Upper lobe of left lung (tissue), 6 donors: ENCODE measurements at places on chromosomes 4 and X. TPM values are rescaled to one million over a fixed set of nuclear protein-coding genes. Genes with fewer than 3 reads are reported as not detected.

DNA sequence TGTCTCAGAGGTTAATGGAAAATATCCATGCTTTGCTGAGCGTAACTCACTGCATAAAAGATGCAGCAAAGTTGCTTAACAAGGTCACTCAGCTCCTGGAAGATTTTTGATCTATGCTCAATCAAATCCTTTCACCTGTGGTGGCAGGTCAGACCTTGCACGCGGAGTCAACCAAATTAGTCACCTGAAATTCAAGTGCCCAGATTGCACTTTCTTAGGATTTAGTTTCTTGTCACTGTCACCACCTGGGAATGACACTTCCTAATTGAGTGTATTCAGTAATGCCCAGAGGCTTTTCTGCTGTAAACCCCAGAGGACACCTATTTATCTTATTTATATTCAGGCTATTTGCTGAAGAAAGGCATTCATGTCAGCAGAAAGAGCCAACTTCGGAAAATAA, 215.8 kb upstream of the SMIM31 start:
- H3K4me1 ChIP-seq: no peaks in the 10 kb centered on the region
- no peaks in the 10 kb centered on the region for H3K27me3 ChIP-seq
- H3K4me3 ChIP-seq: no peak overlapping the region
- no peak overlapping the region for H3K27ac ChIP-seq

- H3K4me1 ChIP-seq: no peaks in the 10 kb centered on the region
- no peaks in the 10 kb centered on the region for H3K36me3 ChIP-seq
- no peak overlapping the region for H3K27ac ChIP-seq
- no peak for DNase-seq
These were observed 407.3 kb downstream of the MAPK10 start for GRCh38 chr4:85952528-85952927.

DNA sequence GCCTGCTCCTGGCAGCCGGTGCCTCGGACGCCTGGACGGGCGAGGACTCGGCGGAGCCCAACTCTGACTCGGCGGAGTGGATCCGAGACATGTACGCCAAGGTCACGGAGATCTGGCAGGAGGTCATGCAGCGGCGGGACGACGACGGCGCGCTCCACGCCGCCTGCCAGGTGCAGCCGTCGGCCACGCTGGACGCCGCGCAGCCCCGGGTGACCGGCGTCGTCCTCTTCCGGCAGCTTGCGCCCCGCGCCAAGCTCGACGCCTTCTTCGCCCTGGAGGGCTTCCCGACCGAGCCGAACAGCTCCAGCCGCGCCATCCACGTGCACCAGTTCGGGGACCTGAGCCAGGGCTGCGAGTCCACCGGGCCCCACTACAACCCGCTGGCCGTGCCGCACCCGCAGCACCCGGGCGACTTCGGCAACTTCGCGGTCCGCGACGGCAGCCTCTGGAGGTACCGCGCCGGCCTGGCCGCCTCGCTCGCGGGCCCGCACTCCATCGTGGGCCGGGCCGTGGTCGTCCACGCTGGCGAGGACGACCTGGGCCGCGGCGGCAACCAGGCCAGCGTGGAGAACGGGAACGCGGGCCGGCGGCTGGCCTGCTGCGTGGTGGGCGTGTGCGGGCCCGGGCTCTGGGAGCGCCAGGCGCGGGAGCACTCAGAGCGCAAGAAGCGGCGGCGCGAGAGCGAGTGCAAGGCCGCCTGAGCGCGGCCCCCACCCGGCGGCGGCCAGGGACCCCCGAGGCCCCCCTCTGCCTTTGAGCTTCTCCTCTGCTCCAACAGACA, 4.4 kb downstream of the SOD3 start:
- H3K4me3 ChIP-seq: no peak overlapping the region
- peak; percentile 85 for DNase-seq
- no peaks in the 10 kb centered on the region for H3K36me3 ChIP-seq
- no peaks in the 10 kb centered on the region for H3K27me3 ChIP-seq
- H3K4me1 ChIP-seq: peaks cover 15% of the 10 kb centered on the region

- no peaks in the 10 kb centered on the region for H3K27me3 ChIP-seq
- no peaks in the 10 kb centered on the region for H3K36me3 ChIP-seq
- H3K4me1 ChIP-seq: no peaks in the 10 kb centered on the region
- H3K27ac ChIP-seq: no peak overlapping the region
These were observed 91.3 kb downstream of the NKX6-1 start for GRCh38 chr4:84407554-84408407.

- H3K27ac ChIP-seq: no peak overlapping the region
- no peaks in the 10 kb centered on the region for H3K36me3 ChIP-seq
- H3K4me1 ChIP-seq: peaks cover 6% of the 10 kb centered on the region
- no peak for DNase-seq
These were observed 116.8 kb upstream of the SHISA3 start for GRCh38 chr4:42280327-42281095.

DNA sequence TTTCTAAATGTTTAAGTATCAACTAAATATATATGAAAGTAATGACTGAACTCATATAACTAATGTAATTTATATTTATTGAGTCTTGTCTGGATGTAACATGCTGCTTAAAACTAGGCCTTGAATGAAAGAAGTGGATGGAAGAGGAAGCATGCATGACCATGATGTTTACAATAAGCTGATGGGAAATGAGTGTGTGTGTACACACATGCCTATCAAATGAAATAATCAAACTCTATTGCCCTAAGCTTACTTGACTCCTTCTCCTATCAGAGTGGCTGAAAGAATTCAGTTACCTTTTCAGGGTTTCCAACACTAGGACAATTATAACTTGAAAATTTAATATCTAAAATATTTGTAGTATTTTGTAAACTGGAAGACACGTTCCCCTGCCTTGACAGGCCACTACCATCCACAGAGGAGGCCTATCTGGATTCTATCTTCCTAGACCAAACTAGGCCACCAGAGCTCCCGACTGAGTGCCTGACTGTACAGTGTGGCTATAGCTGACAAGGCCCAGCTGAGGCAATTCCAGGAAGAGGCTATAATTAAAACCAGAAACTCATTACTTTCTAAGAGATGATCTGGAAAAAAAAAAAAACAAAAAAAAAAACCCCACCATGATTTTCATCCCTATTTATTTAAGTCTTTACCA, 7.6 kb downstream of the ARSJ start:
- peaks cover 4% of the 10 kb centered on the region for H3K4me1 ChIP-seq
- H3K4me3 ChIP-seq: no peak overlapping the region
- DNase-seq: no peak
- no peaks in the 10 kb centered on the region for H3K36me3 ChIP-seq
- H3K27me3 ChIP-seq: no peaks in the 10 kb centered on the region

GRCh38 chr4:141702472-141703182, 66.2 kb downstream of the IL15 start:
- no peak overlapping the region for H3K4me3 ChIP-seq
- no peaks in the 10 kb centered on the region for H3K36me3 ChIP-seq
- no peak overlapping the region for H3K27ac ChIP-seq

GRCh38 chr4:139286186-139286698, 6.2 kb upstream of the MGARP start:
- no peak overlapping the region for H3K4me3 ChIP-seq
- H3K36me3 ChIP-seq: peaks cover 2% of the 10 kb centered on the region
- no peak overlapping the region for H3K27ac ChIP-seq
- no peaks in the 10 kb centered on the region for H3K27me3 ChIP-seq

DNA sequence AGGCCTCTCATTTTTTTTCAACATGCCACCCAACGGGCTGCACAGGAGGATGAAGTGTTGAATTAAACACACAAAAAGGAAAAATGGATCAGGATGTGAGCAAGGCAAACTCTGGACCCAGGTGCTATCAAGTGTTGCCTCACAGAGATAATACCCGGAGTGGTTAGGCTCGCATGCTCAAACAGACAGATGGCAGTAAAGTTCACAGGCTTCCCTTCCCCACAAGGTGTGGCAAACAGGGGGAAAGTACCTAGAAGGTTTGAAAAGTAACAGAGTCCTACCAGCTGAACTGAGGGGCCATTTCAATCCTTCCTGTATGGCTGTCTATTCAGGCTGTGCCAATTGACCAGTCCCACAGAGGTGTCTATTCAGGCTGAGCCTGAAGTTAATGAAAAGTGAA, 123.9 kb upstream of the GC start:
- no peak overlapping the region for H3K4me3 ChIP-seq
- no peak overlapping the region for H3K27ac ChIP-seq
- DNase-seq: no peak
- H3K4me1 ChIP-seq: no peaks in the 10 kb centered on the region

DNA sequence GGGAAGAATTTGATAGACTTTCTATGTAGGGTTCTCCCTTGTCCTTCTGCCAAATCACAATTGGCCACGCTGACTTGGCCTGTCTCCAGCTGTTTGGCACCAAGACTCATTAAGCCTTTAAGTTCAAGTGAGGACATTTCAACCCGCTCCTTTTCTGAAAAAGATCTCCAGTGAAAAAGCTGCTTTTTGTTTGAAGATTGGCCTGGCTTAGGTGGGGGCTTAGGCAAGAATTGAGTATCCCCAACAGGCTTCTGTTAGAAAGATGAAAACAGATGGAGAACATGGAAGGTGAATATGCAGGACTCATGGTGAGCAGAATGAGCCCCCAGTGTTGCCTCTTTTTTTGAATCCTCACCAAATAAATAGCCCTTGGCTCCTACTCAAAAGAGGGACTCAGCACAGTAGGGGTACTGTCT, 28.5 kb upstream of the LIMCH1 start:
- H3K4me1 ChIP-seq: no peaks in the 10 kb centered on the region
- H3K27me3 ChIP-seq: no peaks in the 10 kb centered on the region
- DNase-seq: no peak
- no peaks in the 10 kb centered on the region for H3K36me3 ChIP-seq
- no peak overlapping the region for H3K4me3 ChIP-seq
- H3K27ac ChIP-seq: no peak overlapping the region

DNA sequence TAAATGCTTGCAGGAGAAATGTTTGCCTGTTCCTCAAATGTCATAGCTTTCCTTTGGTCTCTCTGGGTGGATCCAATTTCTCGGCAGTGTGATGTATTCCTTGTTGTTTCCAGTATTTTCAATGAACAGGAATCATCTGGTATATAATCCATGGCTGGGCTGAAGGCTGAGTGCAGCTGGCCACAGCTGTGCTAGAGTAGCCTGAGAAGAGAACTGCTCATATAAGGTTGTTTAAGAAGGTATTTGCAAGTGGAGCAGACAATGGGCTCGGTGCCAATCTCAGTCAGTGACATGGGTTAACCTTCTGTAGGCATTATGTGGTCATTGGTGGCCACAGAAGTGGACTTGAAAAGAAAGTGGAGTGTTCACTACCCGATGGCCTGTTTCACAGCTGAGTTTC, 390.3 kb downstream of the SPRY1 start:
- no peak overlapping the region for H3K4me3 ChIP-seq
- H3K27ac ChIP-seq: peak overlapping the region; percentile 75
- H3K36me3 ChIP-seq: no peaks in the 10 kb centered on the region
- no peaks in the 10 kb centered on the region for H3K4me1 ChIP-seq
- DNase-seq: no peak

DNA sequence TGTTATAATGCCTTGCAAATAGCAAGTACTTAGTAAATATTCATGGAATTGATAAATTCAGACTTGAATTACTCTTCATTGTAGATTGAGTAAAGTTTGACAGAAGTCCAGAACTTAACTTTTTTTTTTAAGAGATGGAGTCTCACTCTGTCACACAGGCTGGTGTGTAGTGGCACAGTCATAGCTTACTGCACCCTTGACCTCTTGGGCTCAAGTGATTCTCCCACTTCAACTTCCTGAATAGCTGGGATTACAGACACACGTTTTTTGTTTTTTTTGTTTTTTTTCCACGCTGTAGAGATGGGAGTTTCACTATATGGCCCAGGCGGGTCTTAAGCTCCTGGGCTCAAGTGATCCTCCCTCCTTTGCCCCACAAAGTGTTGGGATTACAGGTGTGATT, 32.1 kb downstream of the UBE2K start:
- no peak for DNase-seq
- peaks cover 12% of the 10 kb centered on the region for H3K4me1 ChIP-seq
- H3K27me3 ChIP-seq: no peaks in the 10 kb centered on the region
- H3K27ac ChIP-seq: peak overlapping the region; percentile 28
- H3K4me3 ChIP-seq: no peak overlapping the region

DNA sequence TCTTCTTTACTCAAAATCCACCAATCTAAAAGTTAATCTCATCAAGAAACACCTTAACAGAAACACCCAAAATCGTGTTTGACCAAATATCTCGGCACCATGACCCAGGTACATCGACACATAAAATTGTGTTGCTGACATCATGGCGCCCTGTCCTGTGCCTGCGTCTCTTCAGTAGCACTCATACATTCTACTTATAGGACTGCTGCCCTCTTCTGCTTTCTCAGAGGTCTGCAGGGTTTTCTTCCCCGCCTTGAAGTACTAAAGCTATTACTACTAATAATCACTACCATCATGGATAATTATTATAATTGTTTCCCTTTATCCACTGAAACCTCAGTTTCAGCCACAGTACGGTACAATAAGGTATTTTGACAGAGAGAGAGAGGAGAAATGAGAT, 1403.1 kb upstream of the TENM3 start:
- H3K27me3 ChIP-seq: no peaks in the 10 kb centered on the region
- H3K27ac ChIP-seq: no peak overlapping the region
- H3K4me3 ChIP-seq: no peak overlapping the region
- no peaks in the 10 kb centered on the region for H3K36me3 ChIP-seq
- no peaks in the 10 kb centered on the region for H3K4me1 ChIP-seq

DNA sequence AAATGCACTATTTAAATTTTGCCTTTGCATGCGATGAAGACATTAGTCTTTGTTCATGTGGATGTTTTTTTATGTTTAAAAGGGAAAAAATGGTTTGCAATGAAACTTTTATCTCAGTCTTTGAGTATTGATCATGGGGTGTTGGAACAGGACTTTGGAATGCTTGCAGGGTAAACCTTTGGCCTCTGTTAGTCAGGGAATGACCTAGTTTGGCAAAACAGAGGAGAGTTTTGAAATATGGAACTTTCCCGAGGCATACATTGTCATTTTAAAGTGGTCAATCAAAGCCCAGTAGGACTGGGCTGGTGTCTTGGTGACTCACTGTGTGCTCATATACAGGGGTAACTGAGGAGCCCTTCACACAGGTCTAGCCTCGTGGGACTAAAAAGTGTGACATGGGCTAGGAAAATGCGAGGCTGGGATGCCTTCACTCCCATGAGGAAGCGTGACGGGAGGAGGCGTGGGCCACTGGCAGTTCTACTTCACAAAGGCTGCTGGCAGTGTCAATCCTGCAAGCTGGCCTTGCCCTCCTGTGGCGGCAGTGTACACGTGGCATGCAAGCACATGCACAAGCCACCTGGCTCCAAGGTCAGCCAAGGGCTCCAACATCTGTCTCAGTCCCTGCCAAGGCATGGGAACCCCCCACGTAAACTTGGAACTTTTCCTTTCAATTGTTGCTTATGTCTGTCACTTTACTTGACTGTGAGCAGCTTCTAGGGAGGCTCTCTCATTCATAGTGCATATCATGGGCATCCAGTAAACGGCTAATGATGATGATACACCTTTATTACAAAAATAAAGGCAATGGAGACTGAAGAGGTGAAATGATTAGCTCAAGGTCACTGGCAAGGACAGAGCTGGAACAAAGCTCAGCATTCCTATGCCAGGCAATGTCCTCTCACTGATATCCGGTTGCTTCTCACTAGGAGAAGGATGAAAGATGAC, 5.2 kb upstream of the F11 start:
- H3K36me3 ChIP-seq: no peaks in the 10 kb centered on the region
- H3K27ac ChIP-seq: no peak overlapping the region
- no peaks in the 10 kb centered on the region for H3K27me3 ChIP-seq
- H3K4me1 ChIP-seq: no peaks in the 10 kb centered on the region

Gene OTUD6A
- total RNA-seq: not detected

Gene HSFX3
- total RNA-seq: not detected

Gene PALLD
- total RNA-seq: 127 TPM

Gene GPRASP1
- total RNA-seq: 8.4 TPM
